ENCODE measurements at places on chromosomes 2 and 18. TPM values are rescaled to one million over a fixed set of nuclear protein-coding genes. Genes with fewer than 3 reads are reported as not detected.
A peak's percentile ranks its signal among the peaks of the same experiment; 100 is the strongest.

DNA sequence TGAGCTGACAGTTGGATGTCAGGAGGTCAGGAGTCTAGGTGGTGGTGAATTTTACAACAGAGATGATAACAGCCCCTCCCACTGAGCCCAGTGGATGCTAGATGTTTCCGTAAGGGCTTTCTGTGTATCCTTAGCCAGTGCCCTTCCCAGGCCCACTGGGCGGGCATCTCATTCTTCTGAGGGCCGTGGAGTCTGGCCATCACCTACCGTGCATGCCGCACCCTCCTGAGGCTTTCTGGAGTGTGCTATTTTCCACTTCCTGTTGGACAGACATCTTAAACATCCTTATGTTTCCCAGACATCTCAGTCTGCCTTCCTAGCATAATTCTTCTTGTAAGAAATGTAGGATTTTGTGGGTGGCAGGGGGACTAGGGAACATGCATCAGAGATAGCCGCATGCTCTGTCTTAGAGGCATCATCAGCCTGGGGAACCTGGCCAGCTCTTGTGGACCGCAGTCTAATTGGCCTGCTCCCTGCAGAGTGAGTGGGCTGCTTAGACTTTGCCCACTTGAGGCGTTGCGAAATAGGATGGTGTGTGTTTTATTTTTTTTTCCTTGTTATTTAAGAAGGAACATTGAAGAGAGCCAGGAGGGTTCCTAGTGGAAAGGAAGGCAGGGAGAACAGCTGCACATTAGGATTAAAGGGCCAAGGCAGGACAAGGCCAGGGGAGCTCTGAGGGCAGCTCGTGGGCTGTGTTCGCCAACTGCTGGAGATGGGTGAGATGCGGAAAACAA lies 135.8 kb downstream of the SH3RF3 start:
- DNase-seq: no peak

DNA sequence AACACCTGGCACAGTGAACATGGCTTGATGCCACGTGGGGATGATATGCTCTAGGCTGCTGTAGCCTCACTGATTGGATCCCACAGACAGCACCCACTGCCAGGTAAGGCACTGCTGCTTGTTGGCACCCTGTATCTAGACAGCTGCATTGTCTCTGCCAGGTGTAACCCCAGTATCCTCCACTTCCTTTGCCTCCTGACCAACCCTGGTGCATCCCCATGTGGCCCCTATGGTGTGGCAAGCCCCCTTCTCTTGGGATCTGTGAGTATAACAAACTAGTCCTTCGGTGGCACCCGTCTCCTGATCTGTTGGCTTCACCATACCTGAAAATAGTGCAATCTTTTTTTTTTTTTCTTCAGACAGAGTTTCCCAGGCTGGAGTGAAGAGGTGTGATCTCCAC lies 11.1 kb downstream of the TEX51 start:
- DNase-seq: no peak

GRCh38 chr2:158125756-158126498 lies 24.3 kb downstream of the UPP2 start:
- no peak for DNase-seq

- peak; percentile 15 for DNase-seq
Observed at GRCh38 chr2:10004836-10005235, 38.5 kb upstream of the KLF11 start.

GRCh38 chr2:140344838-140345237 lies 1564.6 kb upstream of the NXPH2 start:
- no peak for DNase-seq

DNA sequence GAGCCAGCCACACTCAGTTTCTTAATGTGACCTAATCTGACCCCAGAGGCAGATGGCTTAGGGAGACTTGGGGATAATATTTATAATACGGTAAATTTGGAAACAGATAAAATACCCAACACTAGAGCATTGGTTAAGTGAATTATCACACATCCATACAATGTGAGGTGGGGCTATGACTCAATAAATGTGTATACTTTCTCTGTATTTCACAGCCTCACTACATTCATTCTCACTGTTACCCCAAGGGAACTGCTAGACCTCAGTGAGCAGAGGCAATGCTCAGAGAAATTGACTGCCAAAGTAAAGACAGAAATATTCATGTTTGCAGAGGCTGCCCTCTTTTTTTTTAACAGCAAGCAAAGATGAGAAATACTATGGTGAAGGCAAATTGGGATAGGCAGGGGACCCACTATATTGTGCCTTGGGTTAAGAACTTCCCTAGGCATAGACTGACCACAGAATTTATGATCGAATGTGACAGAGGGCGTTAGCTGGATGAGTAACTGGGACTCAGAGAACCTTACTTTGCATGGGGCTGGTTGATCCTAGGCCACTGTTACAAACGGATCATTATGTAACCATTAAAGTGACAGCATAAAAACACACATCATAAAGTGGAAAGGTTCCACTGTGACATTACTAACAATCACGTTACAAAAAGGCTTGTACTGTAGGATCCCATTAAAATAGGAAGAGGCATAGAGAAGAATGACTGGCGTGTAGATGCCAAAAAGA lies 246.0 kb upstream of the LYPD1 start:
- no peak for DNase-seq

DNA sequence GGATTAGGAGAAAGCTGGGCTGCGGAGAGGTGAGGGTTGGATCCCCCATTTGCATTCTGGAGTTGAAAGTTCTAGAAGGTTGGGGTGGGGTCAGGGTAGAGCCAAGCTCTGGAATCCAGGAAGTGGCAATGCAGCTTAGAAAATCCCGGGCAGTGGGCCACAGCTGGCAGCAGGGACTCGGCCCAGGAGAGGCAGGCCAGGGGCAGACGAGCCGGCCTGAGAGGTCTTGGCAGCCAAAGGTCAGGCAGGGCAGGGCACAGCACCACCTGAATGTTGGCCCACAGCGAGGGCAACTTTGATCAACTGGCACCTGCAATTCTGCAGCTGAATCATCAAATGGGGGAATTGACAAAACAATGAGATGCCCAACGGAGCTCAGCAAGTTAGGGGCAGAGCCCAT lies 139.2 kb downstream of the INHBB start:
- no peak for DNase-seq

DNA sequence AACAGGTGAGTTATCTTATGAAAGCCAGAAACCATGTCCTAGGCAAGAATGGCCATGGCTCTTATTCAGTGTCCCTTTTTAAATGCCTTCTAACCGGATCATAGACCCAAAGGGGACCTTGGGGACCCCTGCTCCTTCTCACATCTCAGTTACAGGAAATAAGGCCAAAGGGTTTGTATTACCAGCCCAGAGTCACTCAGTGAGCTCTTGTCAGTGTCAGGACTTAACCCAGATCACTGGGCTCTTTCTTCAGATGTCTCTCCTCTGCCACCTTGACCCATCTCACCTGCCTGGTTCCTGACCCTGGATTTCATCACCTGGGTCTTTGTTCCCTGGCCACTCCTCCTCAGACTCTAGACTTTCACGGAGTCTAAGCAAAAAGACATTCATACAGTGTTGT lies 556.7 kb downstream of the CMPK2 start:
- DNase-seq: no peak

- no peak for DNase-seq
Observed at GRCh38 chr2:37614061-37614738, 57.2 kb downstream of the CDC42EP3 start.

DNA sequence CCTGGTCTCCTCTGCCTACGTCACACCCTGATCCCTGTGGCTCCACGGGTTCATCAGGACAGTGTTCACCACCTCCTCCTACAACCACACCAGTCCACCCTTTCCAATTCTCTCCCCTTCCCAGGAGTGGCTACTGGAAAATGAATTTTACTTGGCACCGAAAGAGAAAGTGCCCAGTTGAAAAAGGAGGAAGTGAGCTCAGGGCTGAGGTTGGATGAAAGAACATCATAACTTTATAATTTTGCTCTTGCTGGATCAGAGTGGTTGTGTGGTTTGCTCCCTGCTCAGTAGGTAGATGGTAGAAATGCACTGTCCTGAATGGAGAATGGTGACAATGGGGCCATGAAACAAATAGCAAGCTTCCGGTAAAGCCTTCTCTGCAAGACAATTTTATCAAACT lies 140.3 kb upstream of the DDX18 start:
- no peak for DNase-seq

DNA sequence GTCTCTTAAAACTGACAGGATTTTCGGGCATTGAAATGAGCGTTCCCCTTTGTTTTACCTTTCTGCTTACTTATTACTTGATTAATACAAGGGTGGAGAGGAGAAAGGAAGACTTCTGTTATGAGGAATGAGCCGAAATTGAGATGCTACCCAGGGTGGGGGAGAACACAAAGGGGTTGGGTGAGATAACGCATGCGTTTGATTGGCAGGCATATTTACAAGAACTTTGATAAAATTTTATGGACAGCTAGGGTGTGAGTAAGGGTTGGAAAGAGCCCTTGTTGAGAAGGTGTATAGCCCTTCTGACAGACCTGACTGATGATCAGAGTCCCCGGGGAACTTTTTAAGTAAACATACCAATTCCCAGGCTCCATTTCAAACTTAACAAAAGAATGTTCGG lies 1.8 kb downstream of the RNF138 start:
- no peak for DNase-seq

GRCh38 chr2:47664817-47665216 lies 118.1 kb upstream of the MSH6 start:
- DNase-seq: no peak

DNA sequence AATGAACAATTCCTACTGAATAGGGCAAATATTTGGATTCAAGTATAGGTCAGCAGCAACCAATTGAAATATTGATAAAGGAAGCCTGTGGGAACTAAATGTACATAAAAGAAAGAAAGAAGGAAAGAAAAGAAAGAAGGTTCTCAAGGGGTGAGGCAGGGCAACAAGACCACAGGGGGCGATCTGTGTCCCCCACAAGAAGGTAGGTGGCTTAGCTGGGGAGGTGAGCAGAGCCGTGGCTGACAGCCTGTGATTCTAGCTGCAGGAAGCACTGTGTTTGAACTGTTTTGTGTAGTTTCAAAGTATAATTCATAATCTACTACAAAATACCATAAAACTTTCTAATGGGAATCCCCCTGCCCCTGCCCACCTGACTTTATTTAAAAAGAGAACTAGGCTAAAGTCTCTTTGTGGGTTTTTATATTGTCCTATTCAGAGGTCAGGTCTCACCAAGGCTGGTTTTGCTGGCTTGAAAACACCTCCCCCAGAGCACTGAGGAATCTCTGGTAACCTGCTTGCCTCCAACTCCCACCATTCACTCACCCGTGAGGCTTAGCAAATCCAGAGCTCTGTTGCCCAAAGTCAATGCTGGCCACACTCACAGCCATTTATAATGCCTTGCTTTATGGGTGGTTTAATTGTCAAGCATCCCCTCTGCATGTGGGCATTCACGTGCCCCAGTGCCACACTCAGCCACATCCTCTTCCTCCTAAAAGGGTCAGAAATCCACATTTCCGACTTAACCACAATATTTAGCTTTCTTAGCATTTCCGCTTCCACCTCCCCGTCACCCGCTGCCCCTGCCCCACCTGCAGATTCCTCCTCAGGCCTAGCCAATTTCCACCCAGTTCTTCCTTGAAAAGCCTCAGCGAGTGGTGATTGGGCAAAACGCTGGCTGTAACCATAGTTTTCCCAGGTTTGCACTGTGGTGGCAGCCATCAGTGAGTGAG lies 36.4 kb upstream of the LMAN1 start:
- no peak for DNase-seq

DNA sequence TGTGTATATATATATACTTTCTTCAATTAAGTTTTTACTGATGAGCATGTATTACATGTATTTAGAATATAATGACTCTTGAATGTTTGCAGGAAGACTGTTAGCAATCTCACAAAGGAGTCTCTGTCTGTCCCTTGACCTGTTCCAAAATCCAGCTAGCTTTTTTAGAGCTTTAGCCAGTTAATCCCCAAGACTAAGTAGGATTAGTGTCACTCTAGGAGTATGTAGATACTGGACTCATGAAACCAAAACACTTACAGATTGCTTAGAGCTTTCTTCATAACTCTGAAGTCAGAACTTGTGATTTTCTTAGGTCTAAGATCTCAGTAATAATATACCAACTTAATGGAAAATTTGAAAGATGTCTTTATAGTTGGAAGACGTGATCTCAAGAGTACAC lies 2.2 kb downstream of the UBXN4 start:
- DNase-seq: no peak

TTC39C gene
- total RNA-seq: 9.2 TPM

SP110 gene
- 10.0 TPM for total RNA-seq

GPR39 gene
- not detected for total RNA-seq

ANKRD53 gene
- 0.38 TPM for total RNA-seq

CYTIP gene
- 2.5 TPM for total RNA-seq

MXD1 gene
- total RNA-seq: 6.2 TPM

GLI2 gene
- 1.8 TPM for total RNA-seq

GALR1 gene
- 0.08 TPM for total RNA-seq

FBXO15 gene
- total RNA-seq: 0.51 TPM

All from cardiac septum (tissue), 1 donor.